ENCODE measurements at places on chromosomes 4 and X.

GRCh38 chrX:119762718-119763117 is 4.3 kb downstream of the SOWAHD start:
- peak; percentile 34 for DNase-seq

DNA sequence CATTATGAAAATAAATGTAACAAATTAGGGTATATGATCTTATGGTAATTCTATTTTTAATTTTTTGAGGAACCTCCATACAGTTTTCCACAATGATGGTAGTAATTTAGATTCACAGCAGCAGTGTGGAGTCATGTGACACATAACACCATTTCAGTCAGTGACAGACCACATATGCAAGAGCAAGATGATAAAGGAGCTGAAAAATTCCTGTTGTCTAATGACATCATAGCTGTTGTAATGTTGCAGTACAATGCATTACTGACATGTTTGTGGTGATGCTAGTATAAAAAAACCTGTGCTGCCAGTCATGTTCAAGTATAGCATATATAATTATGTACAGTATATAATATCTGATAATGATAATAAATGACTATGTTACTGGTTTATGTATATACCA is 28.5 kb downstream of the EMCN start:
- DNase-seq = peak; percentile 17

DNA sequence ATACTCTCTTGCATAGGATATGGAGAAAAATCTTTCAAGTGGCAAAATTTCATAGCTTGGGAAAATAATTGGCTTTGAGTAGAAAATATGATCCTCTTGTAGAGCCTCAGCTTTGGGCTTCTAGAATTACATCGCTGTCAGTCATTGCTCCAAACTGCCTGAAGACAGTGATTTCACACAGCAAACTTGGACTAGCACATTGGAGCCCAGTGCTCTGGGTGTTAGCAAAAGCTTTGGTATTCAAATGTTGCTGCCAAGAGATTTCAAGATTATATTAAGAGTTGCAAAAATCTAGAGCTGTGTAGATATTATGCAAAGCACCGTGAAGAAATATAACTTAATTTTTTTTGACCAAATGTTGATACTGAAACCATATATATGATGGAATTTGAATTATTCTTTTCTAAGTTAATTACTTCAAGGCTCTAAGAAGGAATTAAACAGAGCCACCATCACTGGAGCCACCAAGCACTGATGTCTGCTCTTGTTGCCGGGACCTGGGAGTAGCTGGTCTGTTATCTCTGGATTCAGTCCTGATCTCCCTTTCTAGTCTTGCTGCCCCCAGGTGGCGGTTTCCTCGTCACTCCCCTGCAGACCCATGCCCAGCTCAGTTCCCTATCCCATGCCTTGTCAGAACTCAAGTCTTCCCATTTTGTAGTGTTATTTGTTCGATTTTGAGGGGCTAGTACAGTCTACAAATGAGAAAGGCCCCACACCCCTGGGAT is 260.7 kb upstream of the SFRP2 start:
- DNase-seq = peak; percentile 93

DNA sequence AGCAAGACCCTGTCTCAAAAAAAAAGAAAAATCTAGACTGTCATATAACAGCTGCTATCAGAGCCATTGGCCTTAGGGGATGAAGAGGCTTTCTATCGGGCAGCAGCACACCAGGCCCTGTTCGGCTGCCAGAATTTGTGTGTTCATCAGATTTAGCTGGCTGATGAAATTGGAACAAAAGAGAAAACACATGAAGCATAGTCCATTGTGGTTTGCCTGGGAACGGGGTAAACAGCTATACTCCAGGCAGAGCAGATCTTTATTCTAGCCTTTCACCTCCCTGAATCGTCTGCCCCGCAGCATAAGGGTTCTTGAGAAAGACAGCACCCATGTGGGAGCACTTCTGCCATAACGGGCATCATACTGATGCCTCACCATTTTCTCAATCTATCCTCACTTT is 11.6 kb downstream of the TKTL1 start:
- DNase-seq = peak; percentile 6

DNA sequence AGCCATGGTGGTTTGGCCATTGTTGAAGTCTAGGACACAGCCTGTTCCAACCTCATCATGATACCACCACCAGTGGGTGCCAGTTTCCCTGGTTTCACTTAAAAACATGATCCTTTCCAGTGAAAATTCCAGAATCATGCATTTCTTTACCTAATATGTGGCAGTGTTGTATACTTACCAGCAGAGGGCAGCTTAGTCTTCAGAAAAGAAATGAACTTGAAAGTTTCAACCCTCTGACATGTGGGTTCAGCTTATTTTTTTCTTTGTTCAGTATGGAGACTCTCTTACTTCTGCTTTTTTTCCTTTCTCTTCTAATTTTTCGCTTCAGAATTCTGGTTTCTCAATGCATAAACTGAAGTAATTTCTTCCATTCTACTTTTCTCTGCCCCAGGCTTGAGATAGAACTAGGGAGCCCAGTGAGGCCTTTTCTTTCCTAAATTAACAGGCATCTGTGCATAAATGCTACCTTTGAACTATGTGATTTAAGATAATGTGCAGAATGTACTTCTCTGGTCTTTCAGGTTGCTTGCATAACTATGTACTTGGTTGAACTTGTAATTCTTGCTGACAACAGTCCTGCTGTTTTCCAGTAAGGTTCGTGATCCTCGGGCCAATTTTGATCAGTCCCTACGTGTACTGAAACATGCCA is 10.7 kb downstream of the LIAS start:
- peak; percentile 92 for DNase-seq
